Germinal center (tissue), 1 donor: ENCODE measurements at places on chromosomes 3 and 15.

DNA sequence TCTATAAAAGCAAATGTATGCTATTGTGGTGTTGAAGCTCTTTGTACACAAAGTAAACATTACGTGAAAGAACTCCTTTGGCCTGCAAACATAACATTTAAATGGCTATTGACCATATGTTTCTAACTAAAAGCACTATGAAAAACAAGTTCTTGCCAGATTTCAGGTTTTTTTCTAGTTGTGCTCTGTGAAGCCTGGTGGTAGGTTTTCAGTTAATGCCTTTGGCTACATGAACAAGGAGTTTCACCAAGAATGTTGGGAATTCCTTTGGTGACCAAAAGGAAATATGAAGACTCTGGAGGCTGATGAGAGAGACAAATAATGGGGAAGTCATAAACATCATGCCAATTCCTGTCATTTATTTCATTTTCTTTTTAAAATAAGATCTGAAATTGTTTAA, 66.0 kb downstream of the RBMS3 start:
- no peak for DNase-seq

DNA sequence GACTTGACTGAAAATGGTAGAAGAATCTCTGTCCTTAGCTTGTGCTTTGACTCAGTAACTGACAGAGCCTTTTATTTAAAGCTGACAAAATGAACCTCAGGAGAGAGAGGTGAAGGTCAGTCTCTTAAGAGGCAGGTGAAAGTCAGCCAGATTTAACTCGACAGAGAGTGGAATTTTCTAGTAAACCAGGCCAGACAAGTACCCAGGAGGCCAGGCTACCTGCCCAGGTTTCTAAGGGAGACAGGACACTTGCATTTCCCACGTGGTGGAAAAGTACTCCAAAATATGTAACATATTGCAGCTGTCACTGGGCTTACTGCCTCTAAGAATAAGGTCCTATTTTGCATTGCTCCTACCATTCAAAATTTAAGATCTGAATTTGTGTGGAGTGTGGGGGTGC, 167.9 kb downstream of the FMN1 start:
- DNase-seq, result no peak

DNA sequence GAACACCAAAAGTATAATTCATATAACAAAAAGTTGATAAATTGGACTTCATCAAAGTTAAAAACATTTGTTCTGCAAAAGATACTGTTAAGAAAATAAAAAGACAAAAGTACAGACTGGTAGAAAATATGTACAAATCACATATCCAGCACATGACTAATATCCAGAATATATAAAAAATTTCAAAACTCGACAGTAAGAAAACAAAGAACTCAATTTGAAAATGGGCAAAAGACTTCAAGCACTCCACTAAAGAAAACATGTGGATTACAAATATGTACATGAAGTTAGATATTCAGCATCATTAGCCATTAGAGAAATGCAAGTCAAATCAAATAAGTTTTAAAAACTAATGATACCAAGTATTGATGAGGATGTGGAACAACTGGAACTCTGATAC, 6.7 kb downstream of the GK5 start:
- DNase-seq, result no peak

- DNase-seq, result no peak
Observed at GRCh38 chr15:63509056-63509954, 4.9 kb downstream of the USP3 start.

- DNase-seq, result no peak
Observed at GRCh38 chr3:16494814-16495431, 18.6 kb downstream of the RFTN1 start.

- no peak for DNase-seq
Observed at GRCh38 chr3:130395916-130396315, 50.4 kb downstream of the COL6A5 start.

DNA sequence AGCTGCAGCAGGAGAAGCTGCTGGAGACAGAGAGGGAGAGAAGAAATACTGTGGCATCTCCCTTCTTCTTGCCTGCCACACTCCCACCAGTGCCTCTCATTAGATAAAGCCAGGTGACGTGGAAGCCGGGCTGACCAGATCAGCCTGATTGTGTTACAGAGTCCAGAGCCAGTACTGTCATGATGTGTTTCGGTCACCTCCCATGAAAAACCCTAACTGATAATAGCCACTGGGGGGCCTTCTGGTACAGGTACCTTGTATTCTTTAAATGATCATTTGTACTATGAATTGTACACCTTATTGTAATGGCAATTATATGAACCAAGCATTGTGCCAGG, 125.8 kb upstream of the TMEM108 start:
- DNase-seq, result no peak

- no peak for DNase-seq
Observed at GRCh38 chr3:174884776-174885568, 25.8 kb downstream of the NAALADL2 start.

- DNase-seq, result no peak
Observed at GRCh38 chr15:80580106-80580505, 115.0 kb upstream of the ABHD17C start.

DNA sequence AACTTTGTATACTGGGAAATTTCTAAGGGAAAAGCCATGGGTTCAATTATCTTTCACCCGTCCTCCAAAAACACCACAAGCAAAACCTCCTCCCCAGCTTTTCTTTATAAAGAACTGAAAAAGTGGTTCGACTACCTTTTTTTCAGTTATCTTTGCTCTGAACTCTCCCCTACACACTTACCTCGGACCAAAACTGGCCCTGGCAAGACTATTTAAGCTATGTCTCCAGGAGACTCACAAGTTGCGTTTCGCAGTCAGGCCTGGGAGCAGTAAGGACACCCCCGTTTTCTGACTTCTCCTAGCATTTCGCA, 645 bp downstream of the COPS2 start:
- no peak for DNase-seq

DNA sequence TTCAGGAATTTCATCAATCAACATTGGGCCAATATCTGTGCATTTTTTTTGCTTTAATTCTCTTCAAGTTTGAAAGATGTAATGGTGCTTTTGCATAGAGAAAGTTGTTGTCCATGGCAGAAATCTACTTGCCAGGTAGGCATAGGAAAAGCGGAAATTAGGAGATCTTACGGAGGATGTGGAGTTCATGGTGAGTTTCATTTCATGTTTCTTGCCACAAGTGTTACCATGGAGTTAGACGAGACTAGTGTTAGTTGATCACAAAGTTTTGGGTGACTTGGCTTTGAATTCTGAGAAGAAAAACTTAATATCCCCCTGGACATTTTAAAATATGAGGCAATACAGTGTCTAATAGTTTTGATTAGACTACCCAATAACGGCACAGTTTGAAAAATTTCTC, 1.0 kb upstream of the P2RY13 start:
- DNase-seq, result no peak

GRCh38 chr3:30628901-30629590, 22.6 kb downstream of the TGFBR2 start:
- DNase-seq, result no peak

DNA sequence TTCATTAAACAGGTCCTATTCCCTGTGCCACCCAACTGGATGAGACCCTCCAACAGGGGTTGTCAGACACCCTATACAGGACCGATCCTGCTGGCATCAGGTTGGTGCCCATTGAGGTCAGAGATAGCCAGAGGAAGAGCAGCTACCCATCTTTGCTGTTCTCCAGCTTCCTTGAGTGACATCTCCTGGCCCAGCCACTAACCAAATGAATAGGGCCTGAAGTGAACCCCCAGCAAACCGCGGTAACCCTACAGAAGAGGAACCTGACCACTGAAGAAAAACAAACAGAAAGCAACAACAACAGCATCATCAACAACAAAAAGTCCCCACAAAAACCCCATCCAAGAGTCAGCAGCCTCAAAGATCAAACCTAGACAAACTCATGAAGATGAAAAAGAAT, 133.6 kb upstream of the ARPP21 start:
- DNase-seq, result no peak

DNA sequence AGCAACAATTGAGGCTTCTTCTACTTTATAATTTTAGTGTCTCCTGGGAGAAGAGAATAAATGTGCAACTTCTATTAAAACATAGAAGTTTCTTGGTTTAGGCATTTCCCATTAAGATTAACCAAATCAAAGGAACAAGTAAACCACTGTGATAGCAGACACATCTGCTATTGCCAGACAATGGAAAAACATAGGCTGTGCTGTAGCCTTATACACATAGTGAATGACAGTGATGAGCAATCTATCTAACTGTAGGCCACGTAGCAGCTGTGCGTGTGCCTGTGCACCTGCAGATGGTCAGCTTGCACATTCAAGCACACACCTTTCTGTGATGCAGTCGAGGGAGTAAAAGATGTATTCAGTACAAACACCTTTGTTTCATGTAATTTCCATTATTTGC, 32.7 kb downstream of the GNB4 start:
- DNase-seq, result no peak

- no peak for DNase-seq
Observed at GRCh38 chr3:197701841-197702240, 34.9 kb downstream of the RUBCN start.

DNA sequence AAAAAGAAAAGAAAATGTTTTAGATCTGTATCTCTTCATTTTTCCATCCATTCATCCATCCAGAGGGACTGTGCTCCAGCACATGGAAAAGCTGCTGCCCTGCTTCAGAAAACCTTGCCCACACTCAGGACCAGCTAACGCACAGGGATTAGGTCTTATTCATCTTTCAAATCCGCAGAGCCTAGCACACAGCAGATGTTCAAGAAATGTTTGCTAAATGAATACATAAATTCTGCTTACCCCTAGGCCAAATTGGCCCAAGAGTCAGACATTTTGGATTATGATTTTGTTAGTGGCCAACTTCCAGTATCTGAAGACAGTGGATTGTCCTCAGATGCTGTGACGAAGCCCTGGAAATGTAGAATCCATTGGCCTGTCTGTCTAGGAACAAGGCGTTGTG, 71.4 kb downstream of the GHSR start:
- DNase-seq, result no peak

- DNase-seq, result no peak
Observed at GRCh38 chr3:108548886-108549285, 38.5 kb upstream of the MYH15 start.

DNA sequence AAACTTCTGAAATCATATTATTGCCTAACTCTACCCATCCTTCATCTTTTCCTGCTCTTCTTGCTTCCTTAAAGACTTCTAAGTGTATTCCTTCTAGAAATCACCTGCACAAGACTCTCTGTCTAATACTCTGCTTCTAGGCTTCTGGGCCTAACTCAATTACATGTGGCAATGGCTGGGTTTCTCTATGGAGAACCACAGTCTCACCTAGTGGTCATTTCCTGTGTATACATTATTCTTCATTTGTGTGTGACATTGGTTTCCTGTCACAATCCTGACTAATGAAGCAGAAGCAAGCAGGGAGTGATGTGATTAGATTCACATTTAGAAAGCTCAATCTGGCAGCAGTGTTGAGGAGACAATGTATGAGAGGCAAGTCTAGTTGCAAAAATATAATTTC, 16.9 kb upstream of the CLDN1 start:
- DNase-seq, result no peak

DNA sequence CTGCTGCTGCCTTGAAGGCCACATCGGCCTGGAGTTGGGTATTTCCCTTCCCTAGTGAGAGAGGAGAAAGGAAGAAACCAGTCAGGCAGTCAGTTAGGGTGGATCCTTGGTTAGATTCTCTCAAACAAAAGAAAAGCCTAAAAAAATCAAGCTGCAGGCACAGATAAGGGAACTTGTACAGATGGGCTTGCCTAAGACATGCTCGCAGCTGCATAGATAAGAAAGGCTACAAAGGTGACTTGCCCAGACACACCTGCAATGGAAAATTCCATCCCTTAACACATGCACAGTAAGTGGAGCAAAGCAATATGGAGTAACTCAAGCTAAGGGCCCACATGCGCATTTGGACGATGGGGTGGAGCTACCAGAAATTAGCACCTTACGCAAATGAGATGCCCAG, 199.7 kb upstream of the ARPP21 start:
- no peak for DNase-seq
